ENCODE measurements at places on chromosomes 6 and 20.

DNA sequence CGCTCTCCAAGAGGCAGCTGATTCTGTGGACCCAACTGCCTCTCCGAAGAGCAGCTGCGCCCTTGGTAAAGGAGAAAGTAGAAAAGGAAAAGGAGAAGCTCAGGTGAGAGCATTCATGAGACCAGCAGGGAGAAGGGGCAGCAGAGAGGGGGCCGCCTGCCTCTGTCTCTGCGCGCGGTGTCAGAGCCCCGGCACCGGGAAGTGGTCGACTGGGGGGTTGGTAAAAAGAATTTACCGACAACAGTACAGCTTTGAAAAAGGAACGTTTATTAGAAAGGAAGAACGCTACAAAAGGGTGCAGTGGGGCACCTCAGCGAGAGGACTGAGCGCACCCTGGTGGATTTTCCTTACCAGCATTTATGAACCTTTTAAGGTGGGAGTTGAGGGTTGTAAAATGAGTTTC lies 61.9 kb downstream of the GPR6 start:
- DNase-seq, result peak; percentile 36

DNA sequence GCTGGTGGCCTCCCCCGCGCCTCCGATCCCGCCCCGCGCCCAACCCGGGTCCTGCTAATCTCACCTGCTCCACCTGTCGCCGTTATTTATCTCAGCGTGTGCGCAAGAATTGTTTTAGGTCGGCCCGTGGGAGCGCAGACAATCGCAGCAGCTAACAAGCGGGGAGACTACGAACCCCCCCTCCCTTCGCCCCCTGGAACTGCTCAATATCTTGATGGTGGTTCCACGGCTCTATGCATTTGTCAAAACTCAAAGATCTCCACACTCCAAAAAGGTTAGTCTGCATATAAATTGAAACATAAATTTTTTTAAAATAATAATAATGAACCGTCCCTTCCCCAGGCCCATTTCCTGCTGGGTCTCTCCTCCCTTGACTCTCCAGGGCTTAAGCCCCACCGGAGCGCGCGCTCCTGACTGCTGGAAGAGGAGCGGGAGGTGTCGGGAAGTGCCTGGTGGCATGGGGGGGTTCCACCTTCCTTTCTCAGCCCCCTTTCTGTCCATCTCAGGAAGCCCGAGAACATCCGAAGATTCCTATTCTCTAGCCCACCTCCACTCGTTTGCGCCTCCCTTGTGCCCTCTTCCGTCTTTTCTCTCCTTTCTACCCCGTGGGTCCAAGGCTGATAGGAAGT lies 1.6 kb upstream of the MDGA1 start:
- no peak for DNase-seq

GRCh38 chr20:58518896-58519593 lies 3.8 kb upstream of the APCDD1L start:
- DNase-seq, result no peak

GRCh38 chr6:42720739-42721138 lies 1.7 kb downstream of the PRPH2 start:
- DNase-seq, result peak; percentile 54

GRCh38 chr6:29552512-29553051 lies 7.0 kb downstream of the UBD start:
- peak; percentile 72 for DNase-seq

GRCh38 chr6:110629153-110629552 lies 152.7 kb upstream of the SLC22A16 start:
- no peak for DNase-seq

DNA sequence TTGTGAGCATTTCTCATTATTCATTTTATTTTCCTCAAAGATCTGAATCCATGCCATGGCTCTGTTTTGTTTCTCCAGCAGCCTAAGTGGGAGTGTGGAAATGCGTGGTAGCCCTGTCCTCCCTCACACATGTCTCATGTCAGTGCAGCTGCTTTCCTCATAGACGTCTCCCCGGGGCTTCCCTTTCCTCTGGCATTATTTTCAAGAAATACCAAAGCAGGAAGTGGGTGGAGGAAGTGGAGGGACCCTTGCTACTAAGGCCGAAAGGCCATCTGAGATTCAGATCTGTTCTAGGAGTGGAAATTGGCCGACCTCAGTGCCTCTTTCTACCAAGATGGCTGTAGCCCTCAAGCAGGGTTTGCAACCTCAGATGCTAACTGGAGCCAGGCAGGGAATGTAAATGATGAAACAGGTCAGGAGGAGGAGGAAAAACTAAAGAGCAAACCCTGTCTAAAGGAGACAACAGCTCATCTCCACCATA lies 420.9 kb upstream of the PLCB4 start:
- DNase-seq, result peak; percentile 85

Measured in fibroblast of the aortic adventitia (primary cell).